Lung (tissue), 17 donors: ENCODE measurements at places on chromosomes 16 and 17. TPM values are rescaled to one million over a fixed set of nuclear protein-coding genes. Genes with fewer than 3 reads are reported as not detected.

- no peak for DNase-seq
Observed at GRCh38 chr16:12728469-12728868, 75.2 kb downstream of the CPPED1 start.

- DNase-seq = peak; percentile 99
Observed at GRCh38 chr17:75855310-75856061, at the start of gene WBP2. Gene WBP2 (minus strand): TSS chr17:75855335. CDS start chr17:75855297, 38 bp downstream.

DNA sequence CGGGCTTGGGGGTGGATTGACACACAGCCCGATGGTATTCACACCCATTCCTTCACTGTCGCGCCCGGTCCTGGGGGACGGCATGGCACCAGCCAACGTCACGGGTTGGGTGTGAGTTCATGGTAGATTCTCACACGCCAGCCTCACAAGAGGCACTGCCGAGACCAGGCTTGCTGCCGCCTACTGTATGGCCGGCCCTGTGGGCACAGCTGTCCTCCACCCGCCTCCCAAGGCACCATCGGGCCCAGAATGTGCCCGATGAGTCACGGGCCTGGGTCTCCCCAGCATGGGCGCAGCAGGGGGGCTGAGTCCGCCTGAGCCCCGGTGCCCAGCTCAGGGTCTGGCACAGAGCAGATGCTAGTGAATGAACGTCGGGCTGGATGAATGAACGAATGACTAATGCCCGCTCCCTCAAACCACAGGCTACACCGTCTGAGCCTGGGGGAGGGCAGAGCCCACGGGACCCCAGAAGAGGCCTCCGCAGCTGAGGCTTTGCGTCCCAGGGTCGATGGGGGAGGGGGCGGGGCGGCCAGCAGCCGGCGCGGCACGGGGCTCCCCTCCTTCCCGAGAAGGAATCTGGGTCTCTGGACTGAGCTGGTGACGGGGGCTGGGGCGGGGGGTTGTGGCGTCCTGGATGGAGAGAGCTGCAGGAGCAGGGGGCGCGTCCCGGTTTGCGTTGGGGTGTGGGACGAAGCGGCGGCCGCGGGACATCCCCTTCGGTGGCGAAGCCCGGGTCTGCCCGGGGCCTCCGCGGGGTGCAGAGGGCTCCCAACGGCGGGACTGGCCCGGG lies 829 bp downstream of the PITPNM3 start:
- DNase-seq = peak; percentile 37

DNA sequence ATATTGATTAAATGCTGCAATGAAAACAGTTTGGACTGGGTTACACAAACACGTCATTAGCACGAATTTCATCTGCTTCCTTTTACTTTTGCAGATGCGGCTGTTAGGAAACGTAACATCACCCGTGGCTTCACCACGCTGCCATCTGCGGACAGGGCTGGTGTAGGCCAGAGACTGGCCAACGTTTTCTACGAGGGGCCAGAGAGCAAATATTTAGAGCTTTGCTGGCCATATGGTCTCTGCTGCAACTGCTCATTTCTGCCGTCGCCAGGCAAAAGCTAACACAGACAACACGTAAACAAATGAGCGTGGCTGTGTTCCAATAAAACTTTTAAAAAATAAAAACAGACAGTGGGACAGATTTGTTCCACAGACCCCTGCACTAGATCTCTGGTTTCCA lies 96.6 kb downstream of the ENGASE start:
- peak; percentile 92 for DNase-seq

KRT20 gene
- total RNA-seq = 0.31 TPM

GRAPL gene
- 3.9 TPM for total RNA-seq
